ENCODE measurements at places on chromosomes 3 and 15. TPM values are rescaled to one million over a fixed set of nuclear protein-coding genes. Genes with fewer than 3 reads are reported as not detected.

DNA sequence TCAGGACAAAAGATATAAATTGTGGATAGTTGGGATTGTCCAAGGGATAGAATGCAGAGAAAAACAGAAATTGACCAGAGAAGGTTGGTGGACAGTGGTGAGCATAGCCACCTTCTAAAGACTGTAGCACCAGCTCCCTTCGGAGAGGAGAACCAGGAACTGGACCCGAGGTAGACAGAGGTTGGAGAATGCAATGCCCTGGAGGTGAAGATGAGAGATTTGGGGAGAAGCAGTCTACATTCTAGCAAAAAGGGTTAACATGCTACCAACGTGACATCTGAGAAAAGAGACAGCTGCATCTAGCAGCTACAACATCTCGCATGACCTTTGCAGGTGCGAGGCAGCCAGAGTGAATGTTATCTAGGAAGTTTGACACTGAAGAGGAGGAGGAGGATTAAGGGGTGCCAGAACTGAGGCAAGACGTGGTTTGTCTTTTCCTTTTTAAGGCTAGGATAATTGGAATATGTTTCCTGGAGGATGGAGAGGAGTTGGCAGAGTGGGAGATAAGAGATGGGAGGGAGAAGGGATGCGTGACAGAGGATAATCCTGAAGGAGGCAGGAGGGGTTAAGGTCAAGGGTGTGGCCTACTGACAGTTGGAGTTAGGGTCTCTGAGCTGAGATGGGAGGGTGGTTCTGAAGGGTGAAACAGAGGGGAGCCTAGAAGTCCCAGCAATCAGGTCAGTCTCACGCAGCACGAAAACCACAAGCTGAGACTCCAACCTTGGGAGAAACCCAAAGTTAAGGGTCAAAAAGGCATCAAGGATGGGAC lies 103.7 kb upstream of the NR2E3 start:
- no peak for DNase-seq

GRCh38 chr15:66954601-66955000 lies 110.8 kb upstream of the SMAD3 start:
- DNase-seq = no peak

DNA sequence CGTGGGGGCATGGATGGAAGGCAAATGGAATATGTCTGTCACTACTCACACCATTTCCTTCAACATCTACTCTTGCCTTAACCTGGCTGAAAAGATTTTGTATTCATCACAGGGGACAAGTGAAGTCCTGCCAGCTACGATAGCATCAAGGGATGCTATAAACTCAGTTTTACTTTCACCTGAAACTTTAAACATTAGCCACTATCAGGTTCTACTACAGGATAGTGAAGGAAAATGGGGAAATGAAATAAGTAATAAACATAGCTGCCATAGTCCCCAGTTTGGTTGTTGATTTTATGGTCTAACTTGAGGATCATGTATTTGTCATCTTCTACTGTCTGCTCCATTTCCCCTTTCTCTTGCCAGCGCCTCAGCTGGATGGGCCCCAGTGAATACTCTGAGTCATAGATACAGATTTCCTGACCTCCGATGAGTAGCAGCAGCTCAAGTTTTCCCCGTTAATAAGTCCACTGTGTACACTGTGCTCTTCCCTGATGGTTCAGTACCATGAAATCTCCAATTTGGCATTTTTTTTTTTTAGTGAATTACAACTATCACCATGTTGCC lies 338.2 kb upstream of the SLCO3A1 start:
- DNase-seq = no peak

DNA sequence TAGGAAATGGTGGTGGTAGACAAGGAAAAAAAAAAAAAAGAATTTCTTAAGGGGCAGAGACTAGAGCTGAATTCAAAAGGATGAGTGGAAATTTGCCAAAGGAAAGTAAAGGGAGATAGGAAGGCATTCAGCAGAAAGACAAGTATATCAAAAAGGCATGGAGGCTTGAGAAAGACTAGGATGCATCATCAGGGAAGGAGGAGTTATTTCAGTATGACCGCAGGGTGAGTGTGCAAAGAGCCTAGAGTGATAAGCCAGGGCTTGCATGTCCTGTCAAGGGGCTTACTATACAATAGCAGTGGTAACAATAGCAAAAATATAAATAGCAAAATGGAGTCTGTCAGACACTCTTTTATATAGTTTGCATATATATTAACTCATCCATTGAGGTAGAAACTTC lies 112.0 kb downstream of the FRMD4B start:
- DNase-seq = no peak

- no peak for DNase-seq
Observed at GRCh38 chr3:22209578-22209977, 458.6 kb upstream of the ZNF385D start.

DNA sequence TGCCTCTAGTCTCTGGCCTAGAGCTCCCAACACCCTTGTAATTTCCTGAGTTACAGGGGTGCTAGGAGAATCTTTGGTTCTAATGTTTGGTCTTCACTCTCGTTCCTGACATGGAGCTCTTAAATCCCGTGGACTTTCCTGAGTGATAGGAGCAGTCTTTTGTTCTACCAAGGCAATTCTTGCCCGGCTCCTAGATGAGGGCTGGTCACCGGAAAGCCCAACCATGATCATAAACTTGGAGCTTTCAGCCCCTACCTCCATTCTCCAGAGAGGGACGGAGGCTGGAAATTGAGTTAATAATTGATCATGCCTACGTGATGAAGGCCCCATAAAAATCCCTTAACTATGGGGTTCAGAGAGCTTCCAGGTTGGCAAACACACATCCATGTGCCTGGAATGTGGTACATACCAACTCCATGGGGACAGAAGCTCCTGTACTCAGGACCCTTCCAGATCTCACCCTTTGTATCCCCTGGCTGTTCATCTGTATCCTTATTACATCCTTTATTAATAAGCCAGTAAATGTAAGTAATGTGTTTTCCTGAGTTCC lies 18.8 kb upstream of the GATM start:
- no peak for DNase-seq

GRCh38 chr3:28308196-28308595 lies 40.3 kb upstream of the ZCWPW2 start:
- no peak for DNase-seq

- no peak for DNase-seq
Observed at GRCh38 chr3:194137008-194137505, 1.1 kb downstream of the HES1 start.

DNA sequence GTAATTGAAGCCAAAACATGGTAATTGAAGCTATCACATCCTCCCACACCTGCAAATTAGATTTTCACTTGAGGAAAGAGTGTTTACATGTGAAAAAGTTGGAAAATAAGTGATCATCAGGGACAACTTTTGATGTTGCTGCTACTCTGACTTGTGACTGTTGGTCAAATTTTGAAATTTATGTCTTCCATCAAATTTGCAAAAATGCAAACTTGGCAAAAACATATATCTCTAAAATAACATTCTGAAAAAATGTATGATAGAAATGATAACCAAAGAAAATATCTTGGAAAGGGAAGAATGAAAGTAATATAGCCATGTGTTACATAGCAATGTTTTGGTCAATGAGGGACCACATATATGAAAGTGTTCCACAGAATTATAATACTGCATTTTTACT lies 703.9 kb upstream of the SEMA6D start:
- no peak for DNase-seq

DNA sequence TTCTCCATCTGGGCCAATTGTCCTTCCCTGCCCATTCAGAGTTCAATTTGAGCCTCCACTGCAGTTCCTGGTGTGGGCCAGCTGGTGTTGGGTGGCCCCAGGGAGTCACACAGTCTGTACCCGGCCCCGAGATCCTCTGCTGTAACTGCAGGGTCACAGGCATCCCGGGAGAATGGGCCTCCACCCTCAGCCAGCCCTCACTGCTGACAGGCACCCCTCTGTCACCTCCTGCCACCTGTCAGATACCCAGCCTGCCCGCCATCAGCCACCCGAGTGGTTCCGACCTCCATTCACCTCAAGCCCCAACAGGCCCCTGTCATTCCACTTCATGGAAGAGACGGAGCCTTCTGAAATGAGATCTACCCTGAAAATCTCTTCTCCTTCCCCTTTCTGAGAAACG lies 73.2 kb downstream of the ST8SIA2 start:
- DNase-seq = no peak

- DNase-seq = no peak
Observed at GRCh38 chr3:153974614-153975013, 146.6 kb upstream of the ARHGEF26 start.

DNA sequence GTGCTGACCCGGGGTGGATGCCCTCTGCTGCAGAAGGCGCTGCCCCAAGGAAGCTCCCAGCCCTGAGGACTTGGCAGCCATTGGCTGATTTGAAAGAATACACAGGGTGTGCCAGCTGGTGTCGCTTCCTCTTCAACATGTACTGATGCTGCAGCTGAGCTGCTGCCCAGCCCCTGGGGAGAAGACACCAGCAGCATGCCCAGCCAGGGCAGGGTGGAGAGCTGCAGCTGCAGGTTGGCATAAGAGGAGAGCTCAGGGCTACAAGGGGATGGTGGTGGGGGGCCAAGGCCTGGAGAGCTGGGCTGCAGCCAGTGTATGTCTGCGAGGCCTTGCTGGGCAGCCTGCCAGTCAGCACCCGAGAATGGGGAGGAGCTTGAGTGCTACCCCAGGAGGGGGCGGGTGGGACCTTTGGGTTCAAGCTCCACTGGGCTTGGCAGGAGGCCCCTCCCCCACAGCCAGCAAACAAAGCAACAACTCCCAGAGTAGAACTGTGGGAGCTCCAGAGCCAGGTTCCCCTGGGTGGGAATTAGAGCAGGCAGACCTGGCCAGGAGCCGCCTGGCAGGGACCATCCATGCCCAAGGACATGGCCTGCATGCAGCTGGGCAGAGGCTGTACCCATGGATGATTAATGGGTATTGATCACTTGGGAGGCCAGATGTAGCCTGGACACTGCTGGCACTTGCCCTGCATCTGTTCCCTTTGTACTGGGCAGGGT lies 9.2 kb upstream of the SEMA4B start:
- no peak for DNase-seq

DNA sequence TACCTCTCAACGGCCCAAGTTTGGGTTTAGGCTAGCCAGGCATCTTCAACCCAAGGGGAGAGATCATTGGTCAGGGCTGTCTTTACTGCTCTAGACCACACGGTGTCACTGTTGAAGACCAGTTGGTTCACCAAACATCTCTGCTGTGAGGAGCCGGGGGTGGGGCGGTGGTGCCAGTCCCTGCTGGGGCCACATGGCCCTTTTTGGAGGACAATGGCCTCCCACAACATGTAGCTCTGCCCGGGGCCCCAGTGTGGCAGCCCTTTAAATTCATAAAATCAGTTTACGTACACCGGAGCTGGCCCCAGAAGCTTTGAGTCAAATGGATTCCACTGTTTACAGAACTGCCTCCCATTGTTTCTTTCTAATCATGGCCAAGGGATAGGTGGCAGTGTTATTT lies 19.1 kb upstream of the TM4SF18 start:
- DNase-seq = no peak

DNA sequence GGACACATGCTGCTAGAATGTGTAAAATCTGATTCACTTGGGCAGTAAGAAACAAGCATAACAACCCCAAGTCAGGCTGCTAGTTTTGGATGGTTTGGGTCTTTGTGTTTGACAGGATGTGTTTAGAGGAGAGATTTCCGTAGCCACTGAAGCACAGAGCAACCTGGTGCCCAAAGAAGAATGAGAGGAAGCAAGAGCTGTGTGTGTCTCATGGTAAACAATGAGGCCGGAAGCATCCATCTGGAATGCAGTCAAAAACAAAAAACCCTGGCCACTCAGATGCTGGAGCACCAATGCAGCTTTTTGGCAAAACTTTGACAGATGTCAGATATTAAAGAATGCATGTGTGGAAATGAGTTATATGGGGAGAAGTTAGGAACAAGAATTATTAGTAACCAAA lies 39.4 kb upstream of the SNRK start:
- no peak for DNase-seq

DNA sequence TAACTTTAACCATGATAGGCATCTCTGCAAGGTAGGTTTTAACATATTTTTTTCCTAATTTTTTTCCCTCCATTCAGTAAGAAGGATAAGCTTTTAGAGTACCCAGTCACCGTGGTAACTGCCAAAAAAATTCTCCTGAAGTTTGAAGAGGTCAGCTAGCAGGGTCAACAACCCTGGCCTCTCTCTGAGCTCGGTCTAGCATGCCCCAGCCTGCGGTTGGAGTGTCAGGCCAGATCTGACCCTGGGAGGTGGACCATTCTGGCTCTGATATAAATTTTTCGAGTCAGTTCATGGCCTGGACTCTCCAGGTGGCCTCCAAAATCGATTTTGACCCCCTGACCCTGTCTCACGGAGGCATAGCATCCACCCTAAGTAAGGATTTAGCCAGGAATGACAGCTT lies 29.7 kb downstream of the SOX2 start:
- DNase-seq = no peak

GRCh38 chr3:155370198-155370597 lies 76.7 kb upstream of the STRIT1 start:
- DNase-seq = no peak

DNA sequence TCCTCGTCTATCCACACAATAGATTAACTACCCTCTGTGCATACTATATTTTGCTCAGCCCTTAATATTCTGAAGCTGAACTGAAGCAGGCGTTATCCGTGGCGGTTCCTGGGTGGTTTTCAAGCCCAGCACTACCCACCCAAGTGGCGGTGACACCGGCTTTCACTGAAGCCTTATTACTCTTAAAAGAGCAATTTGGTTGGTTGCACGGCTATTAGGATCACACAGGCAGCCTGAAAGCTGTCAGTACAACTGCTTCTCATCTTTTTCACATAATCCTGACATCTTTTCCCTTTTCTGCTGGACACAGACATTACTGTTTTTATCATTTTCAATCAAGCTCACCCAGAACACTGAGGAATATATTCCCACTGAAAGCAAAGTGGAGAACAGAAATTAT lies 525.3 kb upstream of the ZNF717 start:
- no peak for DNase-seq

GRCh38 chr15:60760646-60761504 lies 281.9 kb upstream of the ICE2 start:
- DNase-seq = no peak

DNA sequence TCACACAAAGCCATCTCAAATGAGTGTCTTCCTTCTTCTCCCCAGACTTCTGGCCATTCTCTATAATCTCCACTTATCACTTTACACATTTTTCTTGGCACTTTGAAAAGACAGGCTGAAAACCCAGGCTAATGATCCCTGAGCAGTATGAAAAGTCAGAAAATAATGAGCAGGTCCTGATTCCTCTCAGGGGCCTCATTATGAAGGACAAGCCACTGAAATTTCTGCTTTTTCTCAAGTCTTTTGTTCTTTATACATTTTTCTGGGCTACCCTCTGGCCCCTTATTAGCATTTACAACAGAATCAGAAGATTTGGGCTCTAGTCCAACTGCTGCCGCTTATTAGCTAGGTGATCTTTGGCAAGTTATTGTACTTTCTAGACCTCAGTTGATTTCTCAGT lies 9.5 kb upstream of the ST6GAL1 start:
- no peak for DNase-seq

Gene SLC24A5
- not detected for total RNA-seq

Gene GOLGA6L4
- 1.4 TPM for total RNA-seq

Gene NOX5
- 0.56 TPM for total RNA-seq

Gene GPR160
- 1.4 TPM for total RNA-seq

Gene TRPM1
- total RNA-seq = not detected

Gene SLC12A8
- 2.6 TPM for total RNA-seq

Gene TMIE
- not detected for total RNA-seq

Gene GOLGA8G
- not detected for total RNA-seq

Gene AADAC
- total RNA-seq = 22.2 TPM
